ENCODE measurements at places on chromosomes 4 and X.

DNA sequence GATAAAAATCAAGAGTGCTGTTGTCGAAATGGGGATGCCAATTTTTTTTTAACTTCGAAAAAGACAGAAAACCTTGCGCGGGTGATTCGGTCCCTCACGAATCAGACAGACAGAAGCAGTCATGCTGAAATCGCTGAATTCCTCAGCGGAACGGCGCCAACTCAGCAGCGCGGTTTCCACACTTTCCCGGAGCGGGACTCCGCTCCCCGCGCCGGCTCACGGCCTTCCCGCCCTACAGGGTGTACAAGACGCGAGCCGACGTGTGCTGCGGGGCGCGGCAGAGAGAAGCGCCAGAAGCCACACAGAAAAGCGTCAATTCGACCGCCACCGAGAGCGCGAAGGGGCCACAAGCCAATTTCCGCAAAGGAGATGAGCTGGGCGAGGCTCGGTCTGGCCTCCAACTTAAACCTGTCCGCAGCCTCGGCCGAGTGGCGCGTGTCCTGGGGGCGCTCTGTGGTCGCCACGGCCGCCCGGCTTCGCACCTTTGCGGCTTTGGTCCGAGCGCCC, 1.3 kb downstream of the NEXMIF start:
- no peak for DNase-seq

DNA sequence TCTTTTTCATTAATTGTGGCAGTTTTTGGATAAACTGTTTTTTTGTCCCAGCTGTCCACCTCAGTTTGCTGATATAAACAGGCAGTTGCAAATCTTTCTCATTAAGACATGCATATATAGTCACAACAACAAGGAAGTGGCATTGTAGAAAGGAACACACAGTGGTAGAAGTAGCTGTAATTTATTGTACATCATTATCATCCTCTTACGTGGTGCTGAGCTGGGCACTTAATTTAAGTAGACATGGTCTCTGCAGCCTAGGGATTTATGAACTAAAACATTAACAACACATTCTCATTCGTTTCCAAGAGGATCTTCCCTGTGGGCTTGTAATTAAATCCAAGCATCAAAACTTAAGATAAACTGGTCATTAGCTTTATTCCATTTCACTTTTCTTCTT, 500.2 kb downstream of the INPP4B start:
- DNase-seq: no peak

GRCh38 chr4:158189422-158189821, 16.6 kb upstream of the GASK1B start:
- no peak for DNase-seq

DNA sequence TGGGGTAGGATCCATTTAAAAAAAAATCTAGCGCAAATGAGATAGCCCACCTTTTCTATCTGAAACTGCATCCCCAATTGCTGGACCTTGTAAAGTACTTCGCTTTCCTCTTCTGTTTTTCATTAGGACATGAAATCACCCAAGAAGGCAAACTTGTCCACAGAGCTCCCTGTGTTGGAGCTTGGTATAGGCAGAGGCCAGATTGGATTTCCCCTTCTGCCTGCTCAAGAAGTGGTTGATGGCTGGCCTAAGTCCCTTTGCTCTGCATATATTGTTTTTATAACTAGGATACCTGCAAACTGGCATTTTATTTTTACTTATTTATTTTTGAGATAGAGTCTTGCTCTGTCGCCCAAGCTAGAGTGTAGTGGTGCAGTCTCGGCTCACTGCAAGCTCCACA, 28.4 kb downstream of the RNF4 start:
- DNase-seq: no peak

DNA sequence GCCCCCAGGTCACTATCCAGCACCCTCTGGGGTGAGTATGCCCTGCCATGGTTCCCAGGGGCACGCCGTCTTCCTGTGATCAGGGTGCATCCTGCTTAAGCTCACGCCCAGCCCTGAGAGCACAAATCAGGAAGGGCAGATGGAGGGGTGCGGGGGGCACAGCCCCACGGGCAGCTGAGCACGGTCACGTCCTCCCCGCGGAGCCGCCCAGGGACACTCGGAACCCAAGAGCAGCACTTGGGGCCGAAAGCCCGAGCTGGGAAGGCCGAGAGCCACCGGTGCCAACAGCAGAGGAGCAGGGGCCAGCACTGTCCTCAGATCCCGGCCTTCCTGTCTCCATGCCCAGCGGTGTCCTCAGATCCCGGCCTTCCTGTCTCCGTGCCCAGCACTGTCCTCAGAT, 21.5 kb downstream of the NELFA start:
- DNase-seq: no peak
